ENCODE measurements at places on chromosomes 6 and 20. TPM values are rescaled to one million over a fixed set of nuclear protein-coding genes. Genes with fewer than 3 reads are reported as not detected.

Gene TNFRSF6B
- total RNA-seq, result not detected

GRCh38 chr6:111880181-111880888 lies 7.1 kb upstream of the FYN start:
- no peak overlapping the region for H3K27ac ChIP-seq
- H3K27me3 ChIP-seq, result no peaks in the 10 kb centered on the region

- no peak overlapping the region for H3K4me3 ChIP-seq
- DNase-seq, result no peak
- no peaks in the 10 kb centered on the region for H3K36me3 ChIP-seq
- H3K4me1 ChIP-seq, result no peaks in the 10 kb centered on the region
- H3K27ac ChIP-seq, result no peak overlapping the region
- H3K27me3 ChIP-seq, result peaks cover 3% of the 10 kb centered on the region
Observed at GRCh38 chr6:96611342-96611991, 48.5 kb downstream of the FHL5 start.

Gene RAET1E
- total RNA-seq, result not detected

Data from activated naive CD4-positive, alpha-beta T cell treated with anti-CD3 and anti-CD28 coated beads for 36 hours (primary cell).